ENCODE measurements at places on chromosomes 2 and 18.

- peak; percentile 58 for DNase-seq
Observed at GRCh38 chr2:100427627-100428258, 10.3 kb upstream of the CHST10 start.

- no peak for DNase-seq
Observed at GRCh38 chr2:38751596-38752410, 642 bp upstream of the SRSF7 start.

- no peak for DNase-seq
Observed at GRCh38 chr2:26717362-26717761, 24.8 kb downstream of the KCNK3 start.

DNA sequence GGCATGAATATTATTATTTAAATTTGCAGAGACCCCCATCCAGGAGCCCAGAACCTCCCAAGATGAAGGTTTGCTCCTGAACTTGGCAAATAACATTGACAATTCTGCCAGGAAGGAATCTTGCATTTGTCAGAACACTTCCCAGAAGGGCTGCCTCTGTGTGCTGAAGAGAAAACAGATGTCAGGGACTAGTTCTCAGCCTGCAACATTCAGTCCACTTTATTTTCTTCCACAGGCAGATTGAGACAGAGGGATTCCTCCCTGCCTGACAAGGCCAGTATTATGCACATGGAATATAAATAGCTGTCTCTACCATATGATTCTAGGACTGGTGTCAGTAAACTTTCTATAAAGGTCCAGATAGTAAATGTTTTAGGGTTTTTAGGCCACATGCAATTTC is 171.5 kb upstream of the SIX2 start:
- DNase-seq = no peak

- DNase-seq = no peak
Observed at GRCh38 chr2:189515264-189515663, 65.3 kb downstream of the SLC40A1 start.

GRCh38 chr2:162768656-162769055 is 69.9 kb downstream of the KCNH7 start:
- DNase-seq = no peak

DNA sequence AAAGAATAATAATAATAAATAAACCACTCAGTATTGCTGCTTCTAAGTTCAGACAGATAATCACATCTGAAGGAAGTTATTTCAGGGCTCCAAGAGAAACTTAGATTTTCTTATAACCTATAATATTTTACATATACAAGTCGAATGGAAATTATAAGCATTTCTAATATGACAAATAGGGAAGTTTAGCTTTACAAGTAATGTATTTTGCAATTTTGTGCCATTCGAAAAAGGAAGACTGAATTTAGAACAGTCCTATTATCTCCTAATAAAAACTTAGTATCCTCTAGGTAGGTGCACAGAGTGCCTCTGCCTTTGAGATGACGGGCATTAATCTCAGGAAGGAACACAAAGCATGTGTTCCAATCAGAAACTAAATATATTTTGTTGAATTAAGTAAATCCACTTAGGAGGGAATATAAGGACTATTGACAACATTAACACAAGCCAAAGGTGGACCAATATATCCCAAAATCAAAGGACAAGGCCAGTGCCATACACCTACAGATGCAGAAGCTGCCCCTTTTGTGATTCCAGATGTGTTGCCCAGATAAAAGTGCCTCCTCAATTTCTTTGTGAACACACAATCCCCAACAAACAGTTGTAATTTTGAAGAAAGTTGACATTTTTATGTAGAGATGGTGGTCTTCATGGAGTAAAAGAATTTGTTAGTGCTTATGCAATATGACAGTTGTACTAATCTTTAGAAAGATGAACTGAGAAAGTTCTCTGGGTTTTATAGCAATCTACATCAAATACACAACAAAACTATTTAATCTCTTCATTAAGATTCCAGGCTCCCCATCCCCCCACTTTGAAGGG is 36.6 kb downstream of the PTCD3 start:
- no peak for DNase-seq

DNA sequence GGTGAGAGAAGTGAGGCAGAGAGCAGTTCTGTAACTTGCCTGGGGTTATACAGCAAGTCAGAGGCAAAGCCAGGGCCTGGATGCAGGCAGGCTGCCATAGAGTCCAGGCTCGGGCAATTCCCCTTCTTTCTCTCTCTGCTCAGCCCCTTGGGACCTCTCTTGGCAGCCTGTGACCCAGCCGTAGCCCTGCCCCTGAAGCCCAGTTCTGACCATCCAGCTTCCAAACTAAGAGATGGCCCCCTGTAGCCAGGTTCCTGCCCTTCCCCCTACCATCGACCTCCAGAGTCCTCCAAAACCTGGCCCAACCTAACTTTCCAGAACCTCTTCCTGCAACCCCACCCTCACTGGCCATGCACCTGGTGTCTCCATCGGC is 201.2 kb downstream of the CTIF start:
- no peak for DNase-seq

DNA sequence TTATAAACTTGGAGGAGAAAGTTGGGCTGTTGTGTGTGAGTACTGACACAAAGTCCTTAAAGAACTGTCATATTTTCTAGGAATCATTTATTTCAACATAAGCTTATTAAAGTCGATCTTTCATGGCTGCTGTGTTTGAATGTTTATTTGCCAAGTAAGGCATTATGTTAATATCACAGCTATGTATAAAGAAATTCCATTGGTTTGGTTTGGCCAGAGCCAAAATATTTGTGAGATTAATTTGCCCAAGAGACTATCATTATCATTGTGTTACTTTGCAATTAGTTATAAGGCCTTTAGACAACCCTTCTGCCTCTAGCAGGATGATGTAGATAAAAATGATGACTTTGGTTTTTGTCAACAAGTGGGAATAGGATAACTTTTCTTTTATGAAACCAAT is 240.6 kb upstream of the NT5C1B start:
- DNase-seq = no peak

DNA sequence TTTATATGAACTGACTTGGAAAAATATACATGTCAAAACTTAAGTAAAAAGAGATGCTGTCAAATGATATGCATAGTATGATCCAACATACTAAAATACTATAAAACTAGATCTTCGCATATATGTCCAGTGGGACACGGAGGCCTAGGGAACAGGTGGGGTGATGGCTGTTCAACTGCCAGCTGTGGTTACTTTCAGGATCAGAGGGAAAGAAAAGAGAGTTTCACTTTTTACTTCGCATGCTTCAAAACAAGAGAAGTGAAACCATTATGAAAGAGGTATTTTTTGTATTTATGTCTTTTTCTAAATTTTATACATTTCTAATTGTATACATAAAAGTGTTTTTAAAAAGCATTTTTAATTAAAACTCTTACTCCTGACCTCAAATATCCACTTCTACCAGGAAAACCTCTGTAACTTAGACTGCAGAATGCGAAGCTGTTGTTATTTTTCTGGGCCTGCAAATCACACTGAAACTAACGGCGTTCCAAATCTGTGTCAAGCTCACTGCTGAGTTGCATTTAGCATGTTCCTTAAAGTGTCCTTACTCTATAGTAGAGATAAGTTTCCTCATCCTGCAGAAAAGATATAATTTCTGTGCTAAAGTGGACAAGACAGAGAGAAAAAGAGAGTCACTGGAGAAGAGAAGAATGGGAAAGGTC is 97.8 kb upstream of the SLC35G4 start:
- no peak for DNase-seq

DNA sequence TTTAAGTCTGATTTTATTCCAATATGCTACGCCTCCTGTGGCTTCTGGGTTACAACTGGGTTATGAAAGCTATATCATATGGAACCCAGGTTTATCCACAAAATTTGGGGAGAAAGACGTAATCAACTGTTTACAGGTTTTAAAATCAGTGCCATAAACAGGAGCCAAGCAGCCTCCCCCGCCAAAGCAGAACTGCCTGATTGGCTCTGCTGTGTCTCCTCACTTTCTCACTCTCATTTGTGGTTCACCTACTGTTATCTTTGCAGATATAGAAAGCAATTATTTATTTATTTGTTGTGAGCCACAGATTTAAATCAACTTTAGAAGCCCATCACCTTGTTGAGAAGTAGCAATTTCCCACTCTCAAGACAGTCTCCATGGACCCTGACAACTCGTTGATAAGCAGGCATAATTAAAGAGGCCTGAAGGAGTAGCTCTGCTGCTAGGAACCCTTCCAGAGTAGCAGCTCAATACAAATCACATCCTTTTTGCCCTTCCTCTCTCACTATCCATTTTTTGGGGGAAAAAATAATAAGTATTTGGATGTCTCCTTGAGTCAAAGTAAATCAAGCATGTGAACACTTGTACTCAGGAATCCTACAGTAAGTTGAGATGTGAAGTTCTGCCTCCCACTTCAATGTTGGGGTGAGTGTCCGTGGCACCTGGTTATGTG is 191.0 kb upstream of the CCDC150 start:
- no peak for DNase-seq

DNA sequence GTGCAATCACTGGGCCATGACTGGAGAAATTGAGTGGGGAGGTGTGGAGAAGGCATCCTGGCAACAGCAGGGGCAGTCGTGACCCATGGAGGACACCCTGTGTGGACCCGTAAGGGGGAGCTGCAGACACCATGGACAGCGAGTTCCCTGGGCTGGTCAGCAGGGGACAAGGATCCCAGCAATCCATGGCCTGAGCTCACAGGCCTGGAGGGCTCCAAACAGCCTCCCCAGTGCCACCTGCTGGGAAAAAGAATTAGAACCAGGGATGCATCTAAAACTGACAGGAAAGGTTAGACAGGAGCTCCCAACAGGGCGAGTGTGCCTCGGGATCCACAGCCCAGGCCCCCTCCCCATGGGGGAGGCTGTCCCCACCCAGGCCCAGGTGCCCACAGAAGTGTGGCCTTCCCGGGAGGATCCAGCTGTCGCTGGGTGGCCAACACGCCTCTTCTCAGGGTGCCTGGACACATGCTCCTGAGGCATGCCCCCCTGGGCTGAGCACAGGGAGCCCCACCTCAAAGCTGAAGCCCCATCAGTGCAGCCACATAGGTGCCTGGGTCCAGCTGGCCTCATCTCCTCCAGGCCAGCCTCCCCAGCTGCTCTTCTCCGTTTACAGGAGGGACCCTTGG is 20.5 kb upstream of the KIF1A start:
- no peak for DNase-seq

DNA sequence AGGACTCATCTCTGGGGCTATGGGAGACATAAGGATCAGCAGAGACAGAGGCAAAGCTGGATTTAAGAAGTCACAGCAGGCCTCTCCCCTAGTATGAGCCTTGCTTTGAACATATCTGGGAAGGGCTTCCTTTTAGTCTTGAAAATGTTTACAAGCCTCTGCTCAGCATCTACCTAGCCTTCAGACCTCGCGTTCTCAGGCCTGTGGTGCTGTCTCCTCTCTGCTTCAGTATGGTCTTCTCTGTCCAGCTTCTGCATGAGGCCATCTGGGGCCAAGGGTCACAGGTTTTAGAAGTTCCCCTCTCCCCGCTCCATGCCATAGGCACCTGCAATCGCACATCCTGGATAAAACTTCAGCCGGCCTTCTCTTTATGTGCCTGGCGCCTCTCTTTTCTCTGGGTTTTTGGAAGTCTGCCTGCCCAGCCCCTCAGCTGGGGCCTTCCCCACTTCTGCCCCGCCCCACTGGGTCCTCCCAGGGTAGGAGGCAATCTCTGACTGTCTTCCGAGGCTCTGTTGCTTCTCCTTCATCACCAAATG is 7.1 kb downstream of the ACTG2 start:
- no peak for DNase-seq

GRCh38 chr2:121664086-121664485 is 14.8 kb upstream of the CLASP1 start:
- DNase-seq = no peak

DNA sequence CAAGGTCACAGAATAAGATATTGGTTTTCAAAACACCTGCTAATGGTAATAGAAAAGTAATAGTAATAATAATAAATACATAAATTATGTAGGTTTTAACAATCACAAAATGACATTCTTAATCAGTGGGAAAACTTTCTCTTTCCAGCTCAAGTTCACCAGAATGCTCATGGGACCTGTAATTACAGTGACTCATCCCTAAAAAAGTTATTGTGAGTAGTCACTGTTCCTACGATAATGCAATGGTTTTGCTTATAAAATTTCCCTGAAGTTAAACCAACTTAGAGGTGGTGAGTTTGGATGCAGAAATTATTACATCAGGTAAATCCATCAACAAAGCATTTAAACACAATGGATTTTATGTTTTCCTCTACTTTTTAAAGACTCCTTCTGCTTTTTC is 502.3 kb downstream of the PID1 start:
- no peak for DNase-seq

GRCh38 chr2:16018277-16019059 is 78.1 kb downstream of the MYCN start:
- DNase-seq = no peak

GRCh38 chr2:169827272-169828140 is at the start of gene UBR3:
Gene UBR3 (plus strand): TSS chr2:169827454. CDS start chr2:169827508, 54 bp downstream.
- peak; percentile 81 for DNase-seq

DNA sequence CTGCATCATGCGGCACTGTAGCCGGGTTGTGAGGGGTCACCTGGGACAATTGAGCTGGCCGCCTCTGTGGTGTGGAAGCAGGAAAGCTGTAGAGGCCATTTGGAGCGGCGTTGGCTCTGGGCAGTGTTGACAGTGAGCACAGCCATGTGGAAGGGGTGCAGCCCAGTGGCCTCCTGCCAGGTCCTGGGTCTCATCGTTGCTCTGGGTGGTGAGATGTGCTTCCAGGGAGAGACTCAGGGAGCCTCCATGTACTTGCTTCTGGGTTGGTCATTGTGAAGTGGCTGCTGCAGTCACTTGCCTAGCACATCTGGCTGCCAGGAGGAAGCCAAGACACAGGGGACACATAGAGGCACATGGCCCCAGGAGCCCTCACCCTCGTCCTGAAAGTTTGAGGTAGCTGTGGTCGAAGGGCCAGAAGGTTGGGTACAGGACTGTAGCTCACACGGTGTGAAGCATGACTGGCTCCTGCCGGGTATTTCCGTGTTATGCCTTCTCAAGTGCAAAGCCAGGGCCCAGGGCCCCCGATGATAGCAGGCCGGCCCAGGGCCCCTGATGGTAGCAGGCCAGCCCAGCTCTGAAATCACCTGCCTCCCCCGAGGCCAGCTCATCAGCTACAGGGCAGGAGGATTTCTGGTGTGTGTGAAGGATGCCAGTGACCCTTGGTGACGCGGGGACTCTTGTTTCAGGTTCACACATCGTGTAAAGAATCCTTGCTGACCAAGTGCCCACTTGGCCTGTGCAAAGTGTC is 82.6 kb downstream of the DGKD start:
- no peak for DNase-seq

GRCh38 chr2:73933194-73933593 is 6.5 kb downstream of the DGUOK start:
- no peak for DNase-seq

DNA sequence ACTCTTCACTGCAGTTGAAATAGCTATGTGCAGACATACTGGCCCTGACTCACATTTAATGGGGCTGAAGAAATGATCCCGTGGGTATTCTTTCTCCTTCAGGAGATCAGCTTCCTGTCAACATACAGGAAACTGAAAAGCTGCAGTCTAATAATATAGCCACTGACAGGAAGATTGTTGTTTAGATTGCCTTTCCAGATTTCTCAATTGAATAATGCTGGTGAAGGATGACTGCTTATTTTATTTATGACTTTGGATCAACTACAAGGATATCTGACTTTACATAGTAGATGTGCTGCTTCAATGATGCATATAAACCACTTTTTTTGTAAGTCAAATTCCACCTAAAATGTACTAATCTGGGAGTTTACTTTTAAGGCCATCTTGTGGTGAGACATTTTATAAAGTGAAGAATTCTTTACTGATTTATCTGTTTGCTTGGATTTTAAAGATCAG is 93.4 kb upstream of the MAP4K3 start:
- no peak for DNase-seq
